HT-29 (cell line): ENCODE measurements at places on chromosomes 6 and 20.

- peak; percentile 45 for DNase-seq
These were observed 183.1 kb downstream of the UBE3D start for GRCh38 chr6:82882363-82883023.

GRCh38 chr20:55155360-55155759 is 680.0 kb downstream of the DOK5 start:
- no peak for DNase-seq

- DNase-seq: no peak
These were observed 262.1 kb downstream of the FOXC1 start for GRCh38 chr6:1871724-1872315.

DNA sequence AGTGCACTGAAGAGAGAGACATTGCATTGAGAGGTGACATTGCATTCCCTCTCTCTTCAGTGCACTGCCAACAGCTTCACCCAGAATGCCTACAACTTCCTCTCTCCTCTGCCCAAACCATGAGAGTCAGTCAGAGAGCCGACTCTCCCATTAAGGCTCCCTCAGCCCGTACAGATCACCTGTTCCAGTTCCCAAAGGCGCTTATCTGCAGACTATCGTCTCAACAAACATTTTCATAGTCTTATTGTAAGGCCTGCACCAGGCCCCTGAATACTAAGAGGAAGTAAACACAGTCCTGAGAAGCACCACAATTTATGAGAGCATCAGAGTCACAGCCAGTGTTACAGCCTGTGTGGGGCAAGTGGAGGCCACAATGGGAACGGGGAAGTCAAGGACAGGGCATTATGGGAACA is 53.7 kb downstream of the GFOD1 start:
- DNase-seq: no peak
